ACHN (cell line): ENCODE measurements at places on chromosomes 11 and 22.

- DNase-seq = peak; percentile 14
These were observed 60.0 kb downstream of the PKNOX2 start for GRCh38 chr11:125224391-125225021.

GRCh38 chr22:32964411-32965057, 93.6 kb downstream of the SYN3 start:
- no peak for DNase-seq

- DNase-seq = no peak
These were observed 53.3 kb downstream of the PANX1 start for GRCh38 chr11:94181943-94182342.

DNA sequence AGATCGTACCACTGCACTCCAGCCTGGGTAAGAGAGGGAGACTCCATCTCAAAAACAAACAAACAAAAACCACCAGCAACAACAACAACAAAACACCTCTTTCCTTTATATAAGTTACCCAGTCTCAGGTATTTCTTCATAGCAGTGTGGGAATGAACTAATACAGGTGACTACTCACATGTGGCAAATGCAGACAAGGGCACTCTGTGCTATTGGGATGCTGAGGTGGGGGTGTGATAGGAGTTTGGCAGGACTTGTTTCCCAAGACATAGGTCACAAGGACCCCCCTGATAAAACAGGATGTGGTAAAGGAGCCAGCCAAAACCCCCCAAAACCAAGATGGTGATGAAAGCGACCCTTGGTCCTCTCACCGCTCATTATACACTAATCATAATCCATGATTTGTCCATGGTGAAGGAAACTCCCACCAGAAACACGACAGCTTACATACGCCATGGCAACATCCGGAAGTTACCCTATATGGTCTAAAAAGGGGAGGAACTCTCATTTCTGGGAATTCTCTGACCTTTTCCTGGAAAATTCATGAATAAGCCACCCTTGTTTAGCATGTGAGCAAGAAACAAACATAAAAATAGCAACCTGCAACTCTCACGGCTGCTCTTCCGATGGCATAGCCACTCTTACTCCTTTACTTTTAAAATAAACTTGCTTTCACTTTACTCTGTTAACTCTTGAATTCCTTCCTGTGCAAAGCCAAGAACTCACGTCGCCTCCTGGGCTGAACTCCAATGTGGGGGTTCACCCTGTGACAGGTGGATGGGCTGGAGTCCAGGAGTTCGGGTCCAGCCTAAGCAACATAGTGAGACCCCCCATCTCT, 18.8 kb upstream of the INCENP start:
- DNase-seq = no peak

DNA sequence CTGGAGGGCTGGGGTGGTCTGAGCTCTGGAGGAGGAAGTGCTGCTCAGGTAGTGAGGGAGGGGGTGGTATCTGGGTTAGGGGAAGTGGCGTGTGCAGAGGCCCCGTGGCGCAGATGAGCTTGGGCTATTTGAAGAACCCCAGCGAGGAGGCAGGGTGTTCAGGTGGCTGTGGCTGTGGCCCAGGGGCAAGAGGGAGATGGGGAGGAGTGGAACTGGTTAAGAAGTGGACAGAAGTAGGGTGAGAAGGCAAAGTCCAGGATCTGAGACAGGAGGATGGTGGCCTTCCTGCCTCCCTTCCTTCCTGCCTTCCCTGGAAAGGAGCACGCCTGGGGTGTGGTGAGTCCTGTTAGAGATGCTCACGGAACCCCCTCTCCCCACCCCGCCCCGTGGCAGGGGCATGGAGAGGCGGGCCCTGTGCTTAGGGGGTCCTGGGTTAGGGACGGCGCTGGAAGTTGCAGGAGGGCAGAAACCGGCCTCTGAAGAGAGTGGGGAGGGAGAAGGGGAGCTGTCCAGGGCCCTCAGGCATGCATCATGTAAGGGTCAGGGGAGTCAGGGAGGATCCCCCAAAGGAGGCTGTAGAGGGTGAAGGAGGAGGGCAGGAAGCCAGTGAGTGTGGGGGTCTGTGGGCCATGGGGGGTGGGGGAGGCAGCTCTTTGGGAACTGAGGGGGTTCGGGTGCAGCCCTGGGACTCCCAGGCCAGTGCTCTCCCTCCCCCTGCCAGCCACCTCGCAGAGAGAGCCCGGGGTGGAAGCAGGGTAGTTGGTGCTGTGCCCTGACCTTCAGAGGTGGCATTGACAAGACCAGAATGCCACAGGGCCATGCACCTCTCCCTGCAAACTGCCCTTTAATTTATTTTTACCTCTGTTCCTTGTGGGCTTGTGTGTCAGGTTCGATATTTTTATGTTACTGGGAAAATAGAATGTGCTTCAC, 63.7 kb upstream of the PARVG start:
- DNase-seq = no peak

GRCh38 chr11:75797116-75797515, 17.9 kb upstream of the UVRAG start:
- no peak for DNase-seq

GRCh38 chr22:17976121-17976520, 48.2 kb downstream of the MICAL3 start:
- no peak for DNase-seq

- DNase-seq = no peak
These were observed 162.4 kb upstream of the B3GAT1 start for GRCh38 chr11:134574425-134574824.

- no peak for DNase-seq
These were observed 21.3 kb downstream of the OR51F1 start for GRCh38 chr11:4748438-4748837.

DNA sequence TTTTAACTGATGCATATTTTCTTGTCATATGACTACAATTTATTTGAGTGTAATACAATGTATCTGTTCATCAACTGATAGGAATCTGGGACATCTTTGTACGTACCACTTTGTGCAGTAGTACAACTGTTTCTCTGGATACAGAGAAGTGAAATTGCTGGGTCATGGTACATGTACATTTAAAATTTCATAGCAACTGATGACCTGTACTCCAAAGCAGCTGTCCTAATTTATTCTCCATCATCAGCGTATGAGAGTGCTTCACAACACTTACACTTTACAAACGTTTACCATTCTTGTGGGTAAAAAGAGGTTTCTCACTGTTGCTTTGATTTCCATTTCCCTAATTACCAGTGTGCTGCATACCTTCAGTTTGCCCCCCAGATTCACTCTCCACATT, 552.8 kb upstream of the CADM1 start:
- no peak for DNase-seq

DNA sequence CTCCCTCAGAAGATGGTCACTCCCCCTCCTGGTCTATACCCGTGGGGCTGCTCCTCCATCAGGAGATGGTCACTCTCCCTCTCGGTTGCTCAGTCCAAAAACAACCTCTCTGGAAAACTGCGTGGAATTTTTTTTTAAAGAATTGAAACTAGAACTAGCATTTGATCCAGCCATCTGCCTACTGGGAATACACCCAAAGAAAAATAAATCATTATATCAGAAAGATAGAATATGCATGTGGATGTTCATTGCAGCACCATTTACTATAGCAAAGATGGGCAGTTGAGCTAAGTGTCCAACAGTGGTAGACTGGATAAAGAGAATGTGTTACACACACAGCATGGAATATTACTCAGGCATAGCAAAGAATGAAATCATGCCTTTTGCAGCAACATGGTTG, 75.7 kb upstream of the B3GAT1 start:
- DNase-seq = no peak

DNA sequence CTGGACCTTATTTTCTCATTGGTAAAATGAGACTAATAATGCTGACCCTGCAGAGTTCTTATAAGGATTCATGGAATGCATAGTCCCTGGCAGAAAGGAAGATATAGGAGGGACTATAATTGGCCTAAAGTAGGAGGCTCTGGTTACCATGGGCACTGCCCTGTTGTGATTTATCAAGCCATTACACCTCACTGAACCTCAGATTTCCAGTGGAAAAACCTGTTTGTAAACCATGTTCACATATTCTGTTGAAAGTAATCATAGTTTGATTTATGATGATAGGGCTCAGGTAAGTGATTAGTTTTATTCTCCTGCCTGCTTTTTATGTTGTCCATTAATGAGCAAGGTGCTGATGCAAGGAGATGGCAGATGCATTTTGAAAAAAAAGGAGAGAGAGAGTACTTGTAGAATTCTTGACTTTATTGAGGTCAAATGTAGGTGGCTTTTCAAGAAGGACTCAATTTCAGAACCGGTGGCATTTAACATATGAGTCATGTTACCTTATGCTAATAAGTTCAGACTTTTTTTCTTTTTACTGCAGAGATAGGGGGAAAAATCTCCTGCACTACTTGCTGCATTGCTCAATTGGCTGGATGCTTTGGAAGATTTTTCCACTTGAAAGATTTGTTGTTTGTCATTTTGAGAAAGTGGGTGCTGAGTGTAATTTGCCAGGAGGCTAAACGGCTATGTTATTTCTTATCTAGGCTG, 14.6 kb downstream of the NF2 start:
- peak; percentile 71 for DNase-seq

DNA sequence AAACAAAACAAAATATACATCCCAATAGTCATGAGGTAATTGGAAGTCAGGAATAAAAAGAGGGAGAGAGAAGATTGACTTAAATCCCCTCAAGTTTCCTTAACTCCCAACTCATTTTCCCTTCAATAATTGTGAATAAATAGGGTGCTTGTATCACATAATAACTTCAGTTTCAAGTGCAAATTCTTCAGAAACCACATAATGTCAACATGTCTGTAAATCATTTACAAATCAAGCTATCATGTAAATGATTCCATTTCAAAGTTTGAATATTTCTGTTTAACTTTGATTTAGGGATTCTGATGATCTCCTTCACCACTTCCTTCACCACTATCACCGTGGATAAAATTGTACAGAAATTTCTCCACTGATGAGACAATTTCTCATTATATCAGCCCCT, 23.2 kb downstream of the CASP5 start:
- DNase-seq = peak; percentile 54

DNA sequence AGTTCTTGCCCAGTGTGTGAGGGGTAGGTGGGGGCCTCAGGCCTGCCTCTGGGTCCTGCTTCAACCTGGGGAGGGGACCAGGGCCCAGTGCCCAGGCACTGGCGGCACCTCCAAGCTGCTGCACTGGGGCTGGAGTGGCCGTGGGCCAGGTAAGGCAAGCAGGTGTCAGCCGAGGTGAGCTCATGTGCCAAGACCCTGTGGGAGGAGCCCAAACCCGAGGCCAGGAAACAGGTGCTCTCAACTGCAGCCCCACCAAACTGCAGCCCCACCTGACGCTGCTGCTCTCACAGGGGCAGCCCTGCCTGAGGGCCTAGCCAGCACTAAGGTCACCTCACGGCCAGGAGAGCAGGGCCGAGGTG, 18.1 kb upstream of the GNB1L start:
- DNase-seq = no peak

DNA sequence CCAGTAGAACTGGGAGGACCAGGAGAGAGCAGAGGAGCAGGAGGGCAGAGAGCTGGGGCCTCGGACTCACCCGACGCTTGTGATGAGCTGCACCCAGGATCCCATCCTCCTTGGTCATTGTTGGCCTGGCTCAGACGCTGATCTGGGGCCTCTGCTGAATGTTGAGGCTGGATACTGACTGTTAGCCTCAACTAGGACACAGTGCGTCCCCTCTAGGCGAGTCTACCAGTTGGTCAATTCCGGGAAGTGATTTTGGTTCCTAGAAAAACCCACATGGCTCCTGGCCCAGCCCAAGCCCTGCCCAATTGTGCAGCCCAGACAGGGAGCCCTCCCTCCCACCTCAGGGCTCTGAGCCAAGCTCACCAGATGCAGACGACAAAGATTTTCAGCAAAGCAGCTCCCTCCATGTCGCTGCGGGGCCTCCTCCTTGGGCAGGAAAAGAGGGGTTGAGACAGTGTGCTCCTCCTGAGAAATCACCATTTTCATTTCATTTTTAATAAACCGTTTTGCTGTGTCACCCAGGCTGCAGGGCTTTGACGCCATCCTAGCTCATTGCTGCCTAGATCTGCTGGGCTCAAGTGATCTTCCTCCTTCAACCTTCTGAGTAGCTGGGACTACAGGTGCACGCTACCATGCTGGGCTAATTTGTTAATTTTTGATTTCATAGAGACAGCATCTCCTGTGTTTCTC, at the start of gene APOL4:
APOL4 (minus strand) TSS at position 180 of the 690 bp plus-strand sequence; CDS start at position 105, 75 bp downstream.
- DNase-seq = no peak

DNA sequence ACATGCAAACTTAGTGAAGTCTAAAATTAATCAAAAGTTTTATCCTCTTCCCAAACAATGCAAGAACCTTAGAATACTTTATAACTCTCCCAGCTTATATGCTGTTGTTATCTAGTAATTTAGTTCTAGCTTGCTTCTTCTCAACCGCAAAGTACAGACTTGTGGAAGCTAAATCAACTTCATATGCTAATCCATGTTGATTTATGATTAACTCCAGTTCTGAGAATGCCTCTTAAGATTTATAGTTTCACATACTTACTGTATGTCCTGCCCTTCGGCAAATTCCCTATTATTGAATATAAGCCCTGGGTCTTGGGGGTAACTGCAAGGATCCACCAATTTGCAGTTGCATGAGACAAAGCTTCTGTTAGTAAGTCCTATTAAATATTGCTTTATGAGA, 17.6 kb upstream of the SLC35F2 start:
- no peak for DNase-seq

DNA sequence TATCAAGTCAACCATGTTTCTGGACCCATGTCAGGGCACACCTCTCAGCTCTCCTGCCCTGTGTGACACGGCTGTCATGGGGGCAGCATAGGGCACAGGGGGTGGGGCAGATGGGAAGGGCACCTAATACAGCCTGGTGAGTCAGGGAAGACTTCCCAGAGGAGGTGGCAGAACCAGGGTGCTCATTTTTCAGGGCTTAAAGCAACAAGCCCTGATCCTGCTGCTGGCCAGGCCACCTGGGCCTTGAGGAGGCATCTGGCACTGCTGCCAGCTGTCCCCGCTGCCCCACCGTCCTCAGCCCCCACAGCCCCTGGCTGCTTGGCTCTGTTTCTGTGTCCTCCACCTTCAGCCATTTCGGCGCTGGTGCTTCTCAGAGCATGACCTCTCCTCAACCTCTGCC, 4.4 kb downstream of the MAP3K11 start:
- no peak for DNase-seq

GRCh38 chr11:66221726-66222236, 46.7 kb upstream of the RAB1B start:
- DNase-seq = peak; percentile 44

- no peak for DNase-seq
These were observed 114.1 kb downstream of the MICAL2 start for GRCh38 chr11:12224537-12224893.

DNA sequence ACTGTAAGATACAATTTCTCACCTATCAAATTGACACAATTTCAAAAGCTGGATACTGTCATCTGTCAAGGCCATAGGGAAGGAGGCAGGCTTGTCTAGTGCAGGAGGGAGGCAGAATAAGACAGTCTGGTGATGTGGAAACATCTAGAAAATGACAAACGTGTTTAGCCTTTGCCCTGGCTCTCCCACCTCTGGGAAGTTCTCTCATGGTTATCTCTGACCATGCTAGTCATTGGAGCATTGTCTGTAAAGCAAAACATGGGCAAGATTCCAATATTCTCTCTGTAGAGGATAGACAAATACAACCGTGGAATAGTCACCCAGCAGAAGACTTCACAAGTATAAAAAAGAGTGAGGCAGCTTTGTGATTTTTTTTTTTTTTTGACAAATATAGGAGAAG, 9.1 kb upstream of the SERHL2 start:
- no peak for DNase-seq

GRCh38 chr11:8252388-8252787, 11.3 kb downstream of the LMO1 start:
- no peak for DNase-seq
